Left forelimb (tissue), 1 donor: ENCODE measurements at places on chromosomes 3 and 15.

GRCh38 chr3:14312375-14312774 lies 90.0 kb upstream of the SLC6A6 start:
- no peak for DNase-seq

GRCh38 chr3:85384372-85384771 lies 425.6 kb downstream of the CADM2 start:
- no peak for DNase-seq

DNA sequence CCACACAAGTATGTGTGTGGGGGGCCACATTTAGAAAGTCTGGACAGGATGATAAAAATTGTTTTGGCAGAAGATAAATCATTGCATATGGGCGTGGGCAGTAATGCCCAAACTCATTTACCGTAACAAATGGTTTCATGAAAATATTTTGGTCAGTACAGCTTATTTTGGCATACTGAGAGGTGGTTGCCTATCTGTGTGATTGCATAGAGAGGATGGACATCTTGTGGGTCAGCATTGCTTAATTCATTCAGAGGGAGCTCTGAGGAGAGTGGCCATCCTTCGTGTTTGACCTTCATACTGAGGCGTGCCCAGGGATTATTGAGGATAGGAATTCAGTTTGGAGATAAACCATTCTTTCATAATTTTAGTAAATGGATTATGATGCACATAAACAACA lies 162.5 kb downstream of the GAP43 start:
- DNase-seq, result no peak

GRCh38 chr3:97958396-97958795 lies 13.8 kb downstream of the RIOX2 start:
- DNase-seq, result no peak

DNA sequence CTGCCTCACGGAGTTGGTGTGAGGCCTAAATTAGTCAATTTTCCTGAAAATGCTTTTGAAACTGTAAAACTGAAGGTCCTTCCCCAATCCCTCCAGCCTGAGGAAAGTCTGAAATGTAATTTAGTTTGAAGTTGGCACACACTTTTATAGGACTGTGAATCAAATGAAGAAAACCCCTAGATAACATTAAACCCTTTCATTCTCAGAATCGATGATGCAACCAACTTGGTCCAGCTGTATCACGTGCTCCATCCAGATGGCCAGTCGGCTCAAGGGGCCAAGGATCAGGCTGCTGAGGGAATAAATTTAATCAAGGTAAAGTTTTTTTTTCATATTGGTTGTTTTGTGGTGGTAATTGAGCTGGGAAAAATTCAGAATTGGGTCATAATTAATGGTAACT lies 11.7 kb downstream of the MRPS22 start:
- no peak for DNase-seq

GRCh38 chr3:129661766-129662165 lies 55.3 kb upstream of the PLXND1 start:
- no peak for DNase-seq

DNA sequence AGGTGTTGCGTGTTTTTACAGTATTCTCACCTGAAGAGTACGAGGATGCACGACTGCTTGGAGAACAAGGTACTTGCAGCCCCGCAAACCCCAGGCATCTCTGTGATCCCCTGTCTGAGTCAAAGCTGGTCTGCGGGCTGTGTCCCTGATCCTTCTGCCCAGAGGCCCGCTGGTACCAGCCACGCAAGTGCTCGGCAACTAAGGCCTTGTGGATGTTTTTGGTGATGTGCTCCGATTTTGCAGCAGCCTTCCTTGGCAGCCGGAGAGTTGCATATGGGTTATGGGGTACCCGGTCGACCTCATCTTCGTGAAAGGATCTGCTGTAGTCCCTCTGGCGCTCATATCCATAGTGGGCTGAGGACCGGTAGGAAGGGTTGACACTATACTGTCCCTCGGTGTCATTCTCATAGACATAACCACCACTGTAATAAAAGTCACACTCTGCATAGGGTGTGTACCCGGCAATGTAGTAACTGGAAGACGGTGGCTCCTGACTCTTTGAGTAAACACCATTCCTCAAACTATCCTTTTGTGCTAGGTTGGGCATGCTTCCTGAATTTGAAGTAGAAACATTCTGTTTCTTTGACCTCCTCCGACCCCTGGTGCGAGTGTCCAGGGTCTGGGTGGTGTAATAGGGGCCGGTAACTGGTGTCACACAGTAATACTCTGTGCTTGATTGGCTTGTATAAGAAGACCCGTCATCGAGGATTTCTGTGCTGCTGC lies 58.6 kb upstream of the LMOD3 start:
- no peak for DNase-seq

GRCh38 chr3:107013641-107014040 lies 363.6 kb upstream of the CCDC54 start:
- no peak for DNase-seq

- DNase-seq, result no peak
Measured at GRCh38 chr3:98807561-98807960, 44.4 kb downstream of the ST3GAL6 start.

DNA sequence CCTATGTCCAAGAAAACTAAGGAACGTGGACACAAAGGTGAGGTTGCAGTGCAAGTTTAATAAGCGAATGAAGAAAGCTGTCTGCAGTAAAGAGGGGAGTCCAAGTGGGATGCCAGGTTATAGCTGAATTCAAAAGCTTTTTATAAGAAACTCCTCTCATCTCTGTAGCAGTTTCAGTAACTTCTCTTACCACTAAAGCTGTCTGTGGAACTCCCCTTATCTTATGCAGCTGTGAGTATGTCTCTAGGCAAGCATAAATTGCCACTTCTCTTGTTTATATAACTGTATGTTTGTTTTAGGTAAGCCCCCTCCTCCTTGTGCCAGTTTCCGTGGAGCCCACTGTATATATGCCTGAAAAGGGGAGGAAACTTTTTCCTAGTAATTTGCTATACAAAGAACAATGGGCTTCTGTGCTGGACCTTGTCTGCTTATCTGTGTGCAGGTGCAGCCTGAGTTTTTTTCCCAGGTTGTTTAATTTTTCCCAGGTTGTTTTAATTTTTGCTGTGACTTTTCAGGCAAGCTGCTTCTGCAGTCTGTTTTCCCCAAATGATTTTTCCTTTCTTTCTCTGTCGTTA lies 875.1 kb upstream of the EPHA6 start:
- no peak for DNase-seq

DNA sequence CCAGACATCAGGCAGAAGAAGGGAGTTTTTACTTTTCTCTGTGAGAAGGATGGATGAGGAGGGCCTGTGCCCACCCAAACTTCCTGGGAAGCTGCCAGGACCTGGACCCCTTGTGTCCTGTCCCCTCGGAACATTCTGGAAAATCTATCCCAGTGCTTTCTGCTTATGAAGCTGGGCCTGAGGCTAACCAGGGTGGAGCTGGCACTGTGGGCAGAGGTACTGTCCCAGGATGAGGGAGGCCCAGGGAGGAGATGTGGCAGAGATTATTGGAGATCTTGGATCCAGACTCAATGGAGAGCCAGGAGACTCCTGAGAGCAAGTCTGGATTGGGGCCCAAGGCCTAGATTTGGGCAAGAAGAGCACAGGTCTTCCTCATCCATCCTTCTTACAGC lies 44.4 kb downstream of the SPSB4 start:
- DNase-seq, result no peak

DNA sequence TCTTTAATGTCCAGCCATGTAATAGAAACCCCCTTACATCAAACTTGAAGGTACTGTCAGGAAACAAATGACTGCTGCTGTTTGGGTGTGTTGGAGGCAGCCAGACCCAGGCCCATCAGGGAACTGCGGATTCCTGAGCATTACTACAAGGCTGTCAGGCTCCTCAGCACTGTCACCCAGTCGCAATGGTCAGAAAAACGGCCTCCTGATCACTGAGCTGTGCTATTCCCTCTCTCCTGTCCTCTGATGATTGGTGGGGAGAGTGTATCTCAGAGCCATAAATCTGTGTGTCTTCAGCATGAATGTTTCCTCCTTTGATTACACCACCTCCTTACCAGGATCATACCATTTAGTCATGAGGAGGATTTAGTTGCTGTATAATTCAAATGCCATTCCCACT lies 135.2 kb upstream of the GADL1 start:
- DNase-seq, result no peak

- DNase-seq, result no peak
Measured at GRCh38 chr15:51620641-51621040, 1.9 kb downstream of the DMXL2 start.

- DNase-seq, result no peak
Measured at GRCh38 chr3:189084620-189085019, 87.2 kb upstream of the TPRG1 start.

DNA sequence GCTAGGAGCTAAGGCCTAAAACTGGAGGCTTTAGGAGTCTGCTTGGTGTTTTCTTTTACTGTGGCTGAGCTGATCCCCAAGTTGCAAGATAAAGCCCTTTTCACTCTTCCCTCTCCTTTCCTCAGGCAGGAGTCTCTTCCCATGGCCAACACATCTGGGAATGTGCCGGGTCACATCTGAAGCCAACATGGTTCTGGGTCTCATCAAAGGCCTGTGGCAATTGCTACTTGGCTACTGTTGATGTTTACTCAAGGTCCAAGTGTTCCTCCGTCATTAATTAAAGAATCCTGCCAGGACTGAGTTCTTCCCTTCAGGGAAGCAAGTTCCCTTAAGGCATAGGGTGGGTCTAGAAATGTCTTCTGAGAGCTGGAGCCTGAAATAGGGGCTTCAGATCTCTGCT lies 230.2 kb downstream of the GBE1 start:
- no peak for DNase-seq

DNA sequence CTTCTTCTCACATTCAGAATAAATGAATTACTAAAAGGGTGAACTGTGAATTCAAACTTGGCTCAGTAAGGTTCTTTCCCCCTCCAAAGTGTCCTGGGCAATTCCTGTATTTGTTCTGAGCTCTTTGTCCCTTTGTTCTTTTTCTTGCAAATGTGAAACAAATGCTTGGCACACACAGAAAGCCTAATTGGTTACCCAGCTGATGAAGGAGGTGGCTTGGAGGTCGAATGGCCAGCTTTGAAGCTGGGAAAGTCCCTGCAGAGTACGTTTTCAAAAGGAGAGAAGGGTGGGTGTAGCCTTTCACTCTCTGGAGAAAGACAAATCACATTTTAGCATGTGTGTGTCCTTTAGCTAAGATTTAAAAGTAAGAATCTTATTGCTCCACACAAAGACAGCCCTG lies 154.4 kb downstream of the PEX5L start:
- DNase-seq, result no peak

GRCh38 chr3:174715386-174715785 lies 143.7 kb upstream of the NAALADL2 start:
- DNase-seq, result no peak
